ENCODE measurements at places on chromosomes 1 and 21. TPM values are rescaled to one million over a fixed set of nuclear protein-coding genes. Genes with fewer than 3 reads are reported as not detected.

- DNase-seq = peak; percentile 82
These were observed 8.7 kb upstream of the E2F2 start for GRCh38 chr1:23539698-23540266.

GRCh38 chr1:92862605-92863004 is 30.8 kb downstream of the RPL5 start:
- no peak for DNase-seq

DNA sequence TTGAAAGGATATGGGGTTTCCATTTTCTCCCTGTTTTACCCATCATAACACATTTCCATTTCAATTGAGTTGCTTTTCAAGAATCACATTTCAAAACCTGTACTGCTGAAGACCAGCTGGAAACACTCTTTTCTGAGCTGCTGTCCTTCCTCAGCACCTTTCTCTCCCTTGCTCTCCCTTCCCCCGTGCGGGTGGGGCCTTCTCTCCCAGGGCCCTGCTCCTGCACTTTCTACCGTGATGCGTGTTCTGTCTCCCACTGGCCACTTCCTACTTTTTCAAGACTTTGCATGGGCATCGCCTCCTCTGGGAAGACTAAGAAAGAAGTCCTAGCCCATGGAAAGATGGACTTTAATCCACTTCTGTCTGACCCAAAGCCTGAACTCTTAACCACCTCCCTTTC is 390.4 kb downstream of the PTPRU start:
- no peak for DNase-seq

Gene C1orf94
- not detected for total RNA-seq

DNA sequence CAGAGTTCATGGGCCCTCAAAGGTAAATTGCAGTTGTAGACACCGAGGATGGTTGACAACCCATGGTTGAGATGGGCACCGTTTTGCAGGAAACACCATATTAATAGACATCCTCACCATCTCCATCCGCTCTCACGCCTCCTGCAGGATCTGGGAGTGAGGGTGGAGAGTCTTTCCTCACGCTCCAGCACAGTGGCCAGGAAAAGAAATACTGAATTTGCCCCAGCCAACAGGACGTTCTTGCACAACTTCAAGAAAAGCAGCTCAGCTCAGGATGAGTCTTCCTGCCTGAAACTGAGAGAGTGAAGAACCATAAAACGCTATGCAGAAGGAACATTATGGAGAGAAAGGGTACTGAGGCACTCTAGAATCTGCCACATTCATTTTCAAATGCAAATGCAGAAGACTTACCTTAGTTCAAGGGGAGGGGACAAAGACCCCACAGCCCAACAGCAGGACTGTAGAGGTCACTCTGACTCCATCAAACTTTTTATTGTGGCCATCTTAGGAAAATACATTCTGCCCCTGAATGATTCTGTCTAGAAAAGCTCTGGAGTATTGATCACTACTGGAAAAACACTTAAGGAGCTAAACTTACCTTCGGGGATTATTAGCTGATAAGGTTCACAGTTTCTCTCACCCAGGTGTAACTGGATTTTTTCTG is 9.3 kb downstream of the SLAMF8 start:
- no peak for DNase-seq

- no peak for DNase-seq
These were observed 48.3 kb upstream of the POFUT2 start for GRCh38 chr21:45335761-45336534.

- no peak for DNase-seq
These were observed 146.2 kb downstream of the PLPP3 start for GRCh38 chr1:56433056-56433577.

Gene GNAT2
- total RNA-seq = not detected

GRCh38 chr1:167720965-167721616 is 691 bp upstream of the MPZL1 start:
- peak; percentile 64 for DNase-seq

GRCh38 chr1:221801251-221801661 is 59.4 kb upstream of the DUSP10 start:
- no peak for DNase-seq

DNA sequence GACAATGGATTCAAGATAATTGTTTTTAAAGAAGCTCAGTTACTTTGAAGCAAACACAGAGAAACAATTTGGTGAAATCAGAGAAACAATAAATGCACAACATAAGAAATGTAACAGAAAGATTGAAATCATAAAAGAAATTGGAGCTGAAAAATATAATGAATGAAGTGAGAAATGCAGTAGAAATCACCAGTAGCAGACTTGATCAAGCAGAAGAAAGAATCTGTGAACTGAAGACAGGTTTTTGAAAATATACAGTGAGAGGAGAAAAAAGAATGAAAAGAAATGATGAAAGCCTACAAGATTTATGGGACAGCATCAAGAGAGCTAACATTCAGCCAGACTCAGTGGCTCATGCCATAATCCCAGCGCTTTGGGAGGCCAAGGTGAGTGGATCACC is 4.2 kb upstream of the SELP start:
- no peak for DNase-seq

DNA sequence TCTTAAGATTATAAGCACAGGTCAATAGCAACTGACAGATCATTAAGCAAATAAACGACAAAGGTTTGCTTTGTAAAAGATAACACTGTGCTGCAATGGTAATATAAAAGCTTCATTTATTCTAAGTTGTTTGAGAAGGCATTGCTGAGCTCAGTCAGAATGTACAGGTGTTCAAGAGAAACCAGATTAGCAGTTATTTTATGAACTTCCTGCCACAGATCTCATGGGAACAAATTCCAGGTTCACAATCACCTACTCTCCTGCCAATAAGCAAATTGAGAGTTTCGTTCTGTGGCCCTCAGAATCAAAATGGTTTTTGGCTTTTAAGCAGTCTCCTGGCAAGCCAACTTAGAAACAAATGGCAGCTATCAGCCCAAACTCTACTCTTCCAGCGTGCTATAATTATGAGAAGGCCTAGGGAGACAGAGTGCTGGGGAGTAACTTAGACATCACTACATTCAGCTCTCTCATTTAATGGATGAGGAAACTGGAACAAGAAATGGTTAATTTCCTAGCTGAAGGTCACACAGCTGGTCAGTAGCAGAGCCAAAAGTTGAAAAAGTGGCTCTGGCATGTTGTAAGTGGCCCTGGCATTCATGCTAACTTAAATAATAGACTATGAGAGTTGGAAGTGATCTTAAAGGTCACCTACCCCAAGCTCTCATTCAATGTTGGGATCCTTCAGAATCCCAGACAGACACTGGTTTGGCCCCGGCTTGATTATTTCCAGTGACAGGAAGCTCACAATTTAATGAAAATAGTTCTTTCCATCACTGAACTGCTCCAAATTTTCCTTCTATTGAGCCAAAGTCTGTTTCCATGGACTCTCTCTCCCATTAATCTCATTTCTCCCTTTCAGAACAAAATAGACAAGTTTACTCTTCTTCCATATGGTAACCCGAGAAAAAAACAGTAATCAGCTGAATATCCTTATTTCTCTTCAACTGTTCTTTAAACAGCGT is 82.6 kb upstream of the EDEM3 start:
- no peak for DNase-seq

Gene ITLN2
- total RNA-seq = not detected

Gene FCRL2
- total RNA-seq = not detected

Gene SH3BGRL3
- total RNA-seq = 20.2 TPM

Gene C4BPA
- not detected for total RNA-seq

Gene SAMSN1
- not detected for total RNA-seq

GRCh38 chr1:40155910-40156309 is 5.3 kb upstream of the RLF start:
- DNase-seq = no peak

Gene DNAJC6
- total RNA-seq = not detected

Gene GPR61
- not detected for total RNA-seq

Gene TNFRSF18
- total RNA-seq = not detected

- no peak for DNase-seq
These were observed 106.6 kb downstream of the OMA1 start for GRCh38 chr1:58439946-58440345.

GRCh38 chr1:81571946-81572345 is 228.8 kb upstream of the ADGRL2 start:
- no peak for DNase-seq

DNA sequence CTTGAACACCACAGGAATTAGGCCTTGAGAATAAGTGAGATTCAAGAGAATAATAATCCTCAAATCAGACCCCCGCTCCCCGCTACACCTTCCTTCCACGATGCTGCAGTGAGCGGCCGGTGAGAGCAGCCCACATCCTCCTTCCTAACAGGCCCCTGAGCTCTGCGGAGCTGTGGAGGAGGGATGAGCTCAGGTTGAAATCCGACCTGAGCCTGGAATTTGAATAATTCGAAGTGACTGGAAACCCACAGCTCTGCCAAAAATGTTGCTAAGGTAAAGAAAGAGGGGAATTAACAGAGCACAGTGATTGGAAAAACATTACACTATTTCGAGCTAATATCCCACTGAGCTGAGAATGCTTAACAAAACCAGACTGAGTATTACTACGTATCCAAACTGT is 90.0 kb downstream of the URB2 start:
- DNase-seq = no peak

- no peak for DNase-seq
These were observed 9.5 kb downstream of the CDC73 start for GRCh38 chr1:193131266-193131860.

Gene DCST2
- total RNA-seq = not detected

DNA sequence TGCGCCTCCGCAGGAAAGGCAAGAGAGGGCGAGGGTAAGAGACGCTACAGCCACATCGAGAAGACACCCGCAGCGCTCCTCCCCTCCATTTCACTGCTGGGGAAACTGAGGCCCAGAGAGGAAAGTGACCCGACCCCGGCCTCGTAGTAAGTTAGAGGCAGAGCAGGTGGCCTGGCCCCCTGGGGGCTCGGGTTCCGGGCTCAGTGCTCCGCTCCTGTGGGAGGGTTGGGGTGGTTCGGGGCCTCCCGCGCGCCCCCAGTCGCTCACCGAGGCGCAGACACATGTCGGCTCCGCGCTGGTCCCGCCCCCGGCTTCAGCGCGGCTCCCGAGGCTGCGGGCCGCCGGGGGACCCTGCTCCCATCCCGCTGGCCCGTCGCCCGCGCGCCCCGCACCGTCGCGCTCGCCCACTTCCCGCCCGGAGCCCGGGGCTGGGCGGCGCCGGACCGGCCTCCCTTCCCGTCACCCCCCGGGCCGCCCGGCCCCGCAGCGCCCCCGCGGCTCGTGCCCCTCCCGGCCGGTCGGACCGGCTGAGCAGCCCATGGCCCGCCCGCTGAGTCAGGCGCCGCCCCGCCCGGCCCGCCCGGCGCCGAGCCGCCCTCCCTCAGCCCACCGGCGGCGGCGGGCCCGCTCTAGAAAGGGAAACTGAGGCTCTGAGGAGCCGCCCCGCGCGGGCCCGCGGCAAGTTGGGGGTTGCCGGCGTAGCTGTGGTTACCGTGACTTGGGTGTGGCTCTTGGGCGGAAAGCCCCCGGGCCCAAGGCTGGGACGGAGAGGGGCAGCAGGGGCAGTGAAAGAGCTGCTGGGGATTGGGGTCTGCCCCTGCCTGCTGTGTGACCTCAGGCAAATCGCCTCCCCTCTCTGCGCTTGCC is at the start of gene TMEM54:
Gene TMEM54 (minus strand): TSS at position 434 of the 867 bp plus-strand sequence. CDS start 151 bp downstream, at position 283.
- peak; percentile 62 for DNase-seq

- DNase-seq = no peak
These were observed 688.6 kb upstream of the ADGRL4 start for GRCh38 chr1:79695138-79695537.

GRCh38 chr1:15949453-15950245 is 26.3 kb downstream of the ZBTB17 start:
- DNase-seq = peak; percentile 92

DNA sequence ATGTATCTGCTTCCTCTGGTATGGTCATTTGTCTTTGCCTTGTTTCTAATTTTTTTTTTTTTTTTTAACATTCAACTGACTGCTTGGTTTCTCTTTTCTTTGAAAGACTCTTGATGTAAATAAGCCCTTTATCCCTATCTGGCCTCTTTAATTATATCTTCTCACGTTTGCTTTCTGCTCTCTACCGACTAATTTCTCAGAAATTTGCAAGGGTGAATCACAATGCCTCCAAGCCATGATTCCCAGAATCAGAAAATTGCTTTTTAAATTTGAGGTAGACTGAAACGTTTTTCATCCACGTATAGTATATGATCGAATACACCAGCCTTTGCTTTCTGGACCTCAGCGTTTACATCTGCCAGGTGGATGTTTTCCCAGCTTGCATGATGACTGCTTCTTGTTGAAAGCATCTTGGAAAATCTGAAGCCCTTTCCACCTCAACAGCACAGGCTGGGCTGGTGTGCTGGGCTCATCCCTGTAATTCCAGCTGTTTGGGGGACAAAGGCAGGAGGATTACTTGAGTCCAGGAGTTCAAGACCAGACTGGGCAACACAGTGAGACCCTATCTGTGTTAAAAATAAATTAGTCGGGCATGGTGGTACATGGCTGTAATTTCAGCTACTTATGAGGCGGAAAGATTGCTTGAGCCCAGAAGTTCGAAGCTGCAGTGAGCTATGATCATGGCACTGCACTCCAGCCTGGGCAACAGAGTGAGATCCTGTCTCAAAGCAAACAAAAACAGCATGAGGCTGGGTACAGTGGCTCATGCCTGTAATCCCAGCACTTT is 35.0 kb upstream of the GPR137B start:
- DNase-seq = no peak

GRCh38 chr1:119778886-119779560 is 10.3 kb upstream of the HMGCS2 start:
- no peak for DNase-seq

DNA sequence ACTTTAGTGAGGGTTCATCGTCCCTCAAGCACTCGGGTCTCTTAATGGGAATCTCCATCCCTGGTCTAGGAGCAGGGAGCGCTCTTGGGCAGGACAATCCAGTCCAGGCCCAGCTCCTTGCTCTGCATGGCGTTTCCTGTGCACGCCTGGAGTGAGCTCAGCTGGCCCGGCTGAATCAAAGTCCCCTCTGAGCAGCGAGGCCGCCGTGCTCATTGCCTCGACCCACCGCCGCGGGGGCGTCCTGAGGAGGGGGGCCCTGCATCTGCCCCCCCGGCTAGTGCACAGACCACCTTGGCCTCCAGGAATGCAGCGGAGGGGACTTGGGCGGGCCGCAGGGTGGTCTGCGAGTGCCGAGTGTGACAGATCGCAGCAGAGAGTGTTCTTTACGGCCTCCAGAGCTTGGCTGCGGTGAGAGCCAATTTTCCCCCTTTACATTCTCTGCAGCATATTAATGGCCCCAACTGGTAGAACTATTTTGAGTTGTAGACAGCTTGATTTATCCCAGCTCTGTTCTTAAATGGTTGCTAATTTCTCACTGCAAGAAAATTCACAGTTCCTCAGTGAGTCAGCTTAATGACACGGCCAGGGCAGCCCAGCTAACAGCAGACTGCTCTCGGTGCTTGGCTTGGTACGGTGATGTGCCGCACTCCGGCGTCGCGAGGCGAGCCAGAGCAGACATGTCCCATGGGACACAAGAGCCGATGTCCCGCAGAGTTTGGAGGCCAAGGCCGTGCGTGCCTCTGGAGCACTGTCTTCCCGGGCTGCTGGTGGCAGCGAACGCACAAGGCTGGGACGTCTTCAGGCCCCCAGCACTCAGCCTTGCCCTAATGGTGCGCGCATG is 39.8 kb downstream of the SNAP47 start:
- DNase-seq = no peak

GRCh38 chr1:175126347-175126746 is 58.7 kb downstream of the TNN start:
- peak; percentile 88 for DNase-seq

DNA sequence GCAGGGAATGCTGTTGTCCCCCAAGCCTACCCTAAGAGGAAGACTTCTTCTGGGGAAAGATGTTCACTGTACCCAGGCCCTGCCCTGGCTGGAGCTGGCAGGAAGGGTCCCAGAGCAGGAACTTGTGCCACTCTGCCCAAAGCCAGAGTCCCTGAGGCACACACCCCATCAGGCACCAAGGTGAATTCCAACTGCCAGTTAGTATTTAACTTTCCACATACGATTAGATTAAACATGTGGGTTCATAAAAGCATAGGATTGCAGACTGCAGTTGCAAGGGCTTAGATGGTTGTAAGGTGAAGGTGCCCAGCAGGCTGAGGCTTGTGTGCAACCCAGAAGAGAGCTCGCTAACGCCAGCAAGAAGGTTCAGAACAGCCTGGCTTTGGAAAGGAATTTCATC is at the start of gene KCNE2:
Gene KCNE2 (plus strand): TSS at position 274 of the 400 bp plus-strand sequence. CDS start 6,473 bp downstream, outside the sequence.
- DNase-seq = no peak

Measured in MG63 (cell line).